Endodermal cell (in vitro differentiated cells): ENCODE measurements at places on chromosomes 11 and 22. TPM values are rescaled to one million over a fixed set of nuclear protein-coding genes. Genes with fewer than 3 reads are reported as not detected.
A peak's percentile ranks its signal among the peaks of the same experiment; 100 is the strongest.

The RIMBP3B gene
- total RNA-seq = 0.29 and 0.57 TPM in 2 replicates

- H3K4me1 ChIP-seq = no peaks in the 10 kb centered on the region
- H3K27me3 ChIP-seq = no peaks in the 10 kb centered on the region
- no peak overlapping the region for H3K4me3 ChIP-seq
These were observed 30.9 kb downstream of the LRRC32 start for GRCh38 chr11:76639621-76640020.

GRCh38 chr11:38835966-38836365, 2237.9 kb upstream of the RAG2 start:
- no peak for DNase-seq
- no peaks in the 10 kb centered on the region for H3K4me1 ChIP-seq
- H3K36me3 ChIP-seq = no peaks in the 10 kb centered on the region

DNA sequence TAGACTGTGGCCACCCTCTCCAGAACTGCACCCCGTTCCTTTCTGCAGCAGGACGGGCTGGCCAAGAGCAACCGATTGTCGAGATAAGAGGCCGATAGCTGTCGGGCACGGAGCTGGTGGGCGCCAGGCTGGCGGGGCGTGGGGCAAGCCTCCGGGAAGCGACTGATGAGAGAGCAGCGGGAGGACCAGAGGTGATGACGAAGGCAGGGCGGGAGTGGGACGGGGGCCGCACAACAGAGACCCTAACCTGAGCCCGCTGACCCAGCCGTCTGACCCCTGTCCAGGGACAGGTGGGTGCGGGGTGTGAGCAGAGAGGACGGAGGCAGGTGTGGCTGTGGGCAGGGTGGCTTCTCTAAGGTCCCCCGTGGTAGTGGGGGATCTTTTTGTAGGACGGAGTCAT, 7.3 kb upstream of the BRSK2 start:
- H3K36me3 ChIP-seq = no peaks in the 10 kb centered on the region
- H3K27me3 ChIP-seq = no peaks in the 10 kb centered on the region
- H3K27ac ChIP-seq = peak overlapping the region; percentile 87
- DNase-seq = peak; percentile 53
- no peaks in the 10 kb centered on the region for H3K4me1 ChIP-seq

- H3K4me1 ChIP-seq = peaks cover 6% of the 10 kb centered on the region
- H3K27me3 ChIP-seq = no peaks in the 10 kb centered on the region
- H3K36me3 ChIP-seq = no peaks in the 10 kb centered on the region
These were observed 72.1 kb downstream of the PTPRJ start for GRCh38 chr11:48052183-48053044.
